T follicular helper cell (primary cell): ENCODE measurements at places on chromosomes 12 and 14.

- no peak for DNase-seq
Observed at GRCh38 chr14:96181186-96182056, 23.2 kb upstream of the BDKRB2 start.

- DNase-seq: no peak
Observed at GRCh38 chr14:89241934-89242651, 174.9 kb downstream of the FOXN3 start.

GRCh38 chr14:71523630-71524319 lies 408.5 kb upstream of the RGS6 start:
- no peak for DNase-seq

- DNase-seq: no peak
Observed at GRCh38 chr12:28172434-28173030, 17.7 kb upstream of the CCDC91 start.

DNA sequence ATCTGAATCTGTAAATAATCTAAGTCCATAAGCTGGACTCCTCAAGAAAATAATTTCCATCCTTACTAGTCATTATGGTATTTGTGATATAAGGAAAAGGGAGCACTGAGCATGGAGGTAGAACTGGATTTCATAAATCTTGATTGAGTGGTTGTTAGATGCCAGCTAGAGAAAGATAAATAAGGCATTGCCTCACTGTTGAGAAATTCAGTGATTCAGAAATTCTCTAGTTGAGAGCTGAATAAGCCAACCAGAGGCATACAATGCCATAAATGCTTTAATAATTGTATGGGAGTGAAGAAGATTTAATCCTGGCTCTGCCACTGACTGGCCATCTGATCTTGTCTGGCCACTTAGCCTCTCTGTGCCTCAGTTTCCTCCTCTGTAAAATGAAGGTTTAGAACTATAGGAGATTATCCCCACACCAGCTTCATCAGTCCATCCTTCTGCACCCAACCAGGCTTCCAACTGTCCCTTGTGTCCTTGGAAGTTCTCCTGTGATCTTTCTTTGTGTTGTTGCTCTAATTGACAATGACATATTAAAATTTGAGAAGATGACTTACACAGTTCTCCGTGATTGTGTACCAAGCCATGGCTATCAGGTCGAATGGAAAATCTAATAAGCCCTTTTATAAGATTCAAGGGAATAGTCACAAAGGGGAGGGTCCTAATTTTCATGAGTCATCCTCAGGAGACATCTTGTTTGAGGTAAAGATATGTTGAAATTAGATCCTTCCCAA lies 394.3 kb downstream of the EGLN3 start:
- no peak for DNase-seq
